ENCODE measurements at places on chromosomes 6 and 20.

DNA sequence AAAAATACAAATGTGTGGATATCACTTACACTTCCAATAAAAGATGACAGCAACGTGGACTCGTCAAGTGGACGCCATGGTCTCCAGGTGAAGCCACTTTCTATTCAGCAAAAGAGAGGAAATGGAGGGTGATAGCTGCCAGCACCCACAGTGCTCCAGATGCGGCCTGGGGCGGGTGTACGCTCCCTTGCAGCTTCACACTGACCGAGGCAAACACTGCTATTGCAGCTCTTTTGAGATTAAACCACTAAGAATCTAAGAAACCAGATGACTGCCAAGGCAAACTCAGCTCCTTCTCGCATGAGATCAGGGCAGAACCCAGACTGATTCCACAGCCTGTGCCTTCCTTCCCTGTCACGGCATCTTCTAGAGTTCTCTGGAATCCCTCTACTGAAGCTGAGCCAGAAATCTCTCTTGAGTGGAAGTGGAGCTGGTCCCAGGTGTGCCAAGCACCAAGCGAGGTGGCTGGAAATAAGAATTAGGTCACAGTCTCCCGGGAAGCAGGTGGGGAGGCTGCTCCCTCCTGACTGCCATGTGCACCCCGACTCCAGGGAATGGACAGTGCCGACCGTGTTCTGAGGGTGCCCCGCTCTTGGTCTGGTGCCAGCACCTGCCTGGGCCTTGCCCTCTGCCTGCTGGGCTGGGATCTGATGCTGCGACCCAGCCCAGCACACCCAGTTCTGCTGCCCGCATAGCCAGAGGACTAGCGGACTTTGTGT is 90.1 kb upstream of the AFDN start:
- DNase-seq, result no peak

- DNase-seq, result no peak
Measured at GRCh38 chr6:156563714-156564113, 213.5 kb upstream of the ARID1B start.

DNA sequence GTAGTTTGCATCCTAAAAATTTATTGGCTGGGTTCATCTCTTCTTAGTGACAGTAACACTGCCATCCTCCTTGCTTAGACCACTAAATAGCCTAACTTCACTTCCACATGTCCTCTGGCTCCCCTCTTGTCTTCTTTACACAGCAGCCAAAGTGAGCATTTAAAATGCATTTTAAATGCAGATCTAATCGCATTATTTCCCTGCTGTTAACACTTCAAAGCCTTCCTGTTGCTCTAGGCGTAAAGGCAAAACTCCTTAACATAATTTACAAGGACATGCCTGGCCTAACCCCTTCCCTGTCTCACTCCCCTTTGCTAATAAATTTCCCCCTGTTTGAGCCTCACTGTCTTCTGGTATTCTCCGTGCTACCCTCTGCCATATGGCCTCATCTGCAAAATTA is 26.5 kb downstream of the NKAIN2 start:
- DNase-seq, result no peak

DNA sequence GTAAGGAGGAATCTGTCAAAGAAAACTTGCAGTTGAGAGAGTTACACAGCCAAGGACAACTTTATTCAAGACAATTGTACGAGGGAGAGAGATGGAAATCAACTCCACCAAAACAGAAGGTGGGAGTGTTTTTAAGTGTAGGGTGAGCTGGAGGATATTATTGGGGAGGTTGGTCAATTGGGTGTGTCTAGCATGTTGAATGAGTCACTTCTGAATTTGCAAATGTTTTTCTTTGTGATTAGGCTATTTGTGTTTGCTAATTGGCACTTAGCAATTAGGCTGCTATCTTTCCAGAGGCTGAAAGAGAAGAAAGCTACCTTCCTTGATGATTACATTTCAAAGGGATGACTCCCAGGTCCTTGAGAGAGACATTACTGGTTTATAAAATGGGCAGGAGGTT is 441.1 kb downstream of the MEI4 start:
- no peak for DNase-seq

DNA sequence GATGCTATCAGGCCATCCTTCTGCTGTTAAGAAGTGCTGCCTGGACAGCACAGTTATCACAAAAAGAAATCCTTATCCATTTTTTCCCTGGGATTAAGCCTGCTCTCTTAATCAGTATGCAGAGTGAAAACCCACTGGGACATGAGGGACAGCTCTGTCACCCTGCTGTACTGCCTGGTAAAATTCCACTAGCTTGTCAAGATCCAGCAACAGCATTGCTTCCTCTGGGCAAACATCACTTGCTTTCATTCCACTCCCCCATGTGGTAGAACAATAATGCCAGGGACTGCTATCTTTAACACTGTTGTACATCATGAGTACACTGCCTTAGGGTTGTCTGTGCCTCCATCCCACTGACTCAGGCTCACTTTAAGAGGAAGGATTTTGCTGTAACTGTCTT is 331.3 kb downstream of the KIF16B start:
- DNase-seq, result no peak

DNA sequence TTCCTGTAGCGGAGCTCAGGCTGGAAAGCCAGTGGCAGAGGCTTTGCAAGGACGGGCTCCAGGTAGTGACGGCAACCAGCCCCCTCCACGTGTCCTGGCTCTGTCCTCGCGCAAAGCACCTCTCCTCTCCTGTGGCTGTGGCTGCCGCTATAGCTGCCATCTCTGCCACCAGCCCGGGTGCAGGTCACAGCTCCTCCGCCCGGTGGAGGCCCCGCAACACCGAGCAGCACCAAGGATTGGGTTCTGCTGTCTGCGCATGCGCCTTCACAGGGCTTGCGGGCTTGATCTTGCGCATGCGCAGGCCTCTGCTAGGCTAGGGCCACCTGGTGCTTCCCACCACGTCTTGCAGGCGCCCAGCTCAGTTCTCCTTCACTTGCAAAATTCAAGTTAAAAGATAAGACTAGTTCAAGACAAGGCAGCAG is 625.4 kb downstream of the QKI start:
- DNase-seq, result no peak

DNA sequence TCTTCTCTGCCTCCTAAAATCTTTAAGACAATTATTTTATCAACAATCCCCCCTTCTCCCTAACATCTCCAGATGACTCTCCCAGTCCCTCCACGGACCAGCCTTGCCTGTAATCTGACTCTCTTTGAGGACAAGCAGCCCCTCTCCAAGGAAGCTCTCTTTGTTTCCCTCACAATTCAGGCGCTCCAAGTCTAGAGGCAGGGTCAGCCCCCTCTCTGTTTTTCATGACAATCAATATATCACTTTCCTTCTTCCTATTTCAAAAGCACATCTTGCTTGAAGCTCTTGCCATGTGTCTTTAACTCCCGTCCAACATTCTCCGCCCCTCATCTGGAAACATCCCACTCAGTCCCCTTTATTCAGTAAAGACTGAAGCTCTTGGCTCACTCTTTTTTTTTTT is 393.4 kb upstream of the SULF2 start:
- DNase-seq, result no peak

- no peak for DNase-seq
Measured at GRCh38 chr6:143074670-143075318, 14.1 kb downstream of the AIG1 start.

DNA sequence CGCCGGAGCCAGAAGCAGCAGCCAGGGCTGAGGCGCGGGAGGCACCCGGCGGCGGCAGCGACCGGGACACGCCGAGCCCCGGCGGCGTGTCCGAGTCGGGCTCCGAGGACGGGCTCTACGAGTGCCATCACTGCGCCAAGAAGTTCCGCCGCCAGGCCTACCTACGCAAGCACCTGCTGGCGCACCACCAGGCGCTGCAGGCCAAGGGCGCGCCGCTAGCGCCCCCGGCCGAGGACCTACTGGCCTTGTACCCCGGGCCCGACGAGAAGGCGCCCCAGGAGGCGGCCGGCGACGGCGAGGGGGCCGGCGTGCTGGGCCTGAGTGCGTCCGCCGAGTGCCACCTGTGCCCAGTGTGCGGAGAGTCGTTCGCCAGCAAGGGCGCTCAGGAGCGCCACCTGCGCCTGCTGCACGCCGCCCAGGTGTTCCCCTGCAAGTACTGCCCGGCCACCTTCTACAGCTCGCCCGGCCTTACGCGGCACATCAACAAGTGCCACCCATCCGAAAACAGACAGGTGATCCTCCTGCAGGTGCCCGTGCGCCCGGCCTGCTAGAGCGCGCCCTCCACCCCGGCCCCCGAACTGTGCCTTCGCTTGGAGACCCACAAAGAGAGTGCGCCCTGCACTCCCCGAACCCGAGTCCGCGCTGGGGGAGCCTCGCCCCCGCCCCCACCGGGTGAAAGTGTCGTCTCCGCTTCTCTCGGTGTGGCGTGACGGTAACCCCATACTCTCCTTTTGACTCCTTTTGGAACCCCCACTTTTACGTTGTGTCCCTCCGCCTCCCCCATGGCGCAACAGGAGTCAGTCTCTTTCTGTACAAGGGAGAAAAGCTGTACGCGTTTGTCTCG is 1.6 kb downstream of the INSM1 start:
- DNase-seq, result no peak

- no peak for DNase-seq
Measured at GRCh38 chr6:149696901-149697300, 21.0 kb downstream of the LATS1 start.

GRCh38 chr6:166419717-166420116 is 37.0 kb upstream of the MPC1 start:
- DNase-seq, result no peak

GRCh38 chr6:43943781-43944250 is 173.8 kb downstream of the VEGFA start:
- DNase-seq, result no peak

DNA sequence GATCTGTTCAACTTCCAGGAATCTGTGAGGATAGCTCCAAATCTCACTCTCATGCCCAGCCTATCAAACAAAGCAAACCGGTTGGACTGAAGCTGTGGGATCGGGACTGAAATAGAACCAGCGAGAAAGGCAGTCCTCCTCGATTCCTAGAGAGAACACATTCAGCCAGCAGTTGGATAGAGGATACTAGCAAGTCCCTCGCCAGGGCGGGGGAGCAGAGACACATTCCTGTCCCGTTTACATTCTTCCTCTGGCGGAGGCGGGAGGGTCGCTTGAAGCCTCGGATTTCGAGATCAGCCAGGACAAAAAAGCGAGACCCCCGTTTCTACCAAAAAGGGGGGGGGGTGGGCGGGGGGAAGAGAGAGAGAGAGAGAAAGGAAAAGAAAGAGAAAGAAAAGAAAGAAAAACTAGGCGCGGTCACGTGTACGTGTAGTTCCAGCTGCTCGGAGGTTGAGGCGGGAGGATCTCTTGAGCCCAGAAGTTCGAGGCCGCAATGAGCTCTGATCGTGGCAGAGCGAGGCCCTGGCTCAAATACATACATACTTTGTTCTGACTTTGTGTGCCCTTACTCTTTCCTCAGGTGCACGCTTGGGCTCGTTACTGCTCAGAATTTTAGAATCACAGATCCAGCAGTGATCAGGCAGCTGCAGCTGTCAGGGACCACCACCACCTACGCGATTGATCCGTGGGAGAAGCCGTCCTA is 19.5 kb downstream of the ZNF311 start:
- DNase-seq, result no peak

DNA sequence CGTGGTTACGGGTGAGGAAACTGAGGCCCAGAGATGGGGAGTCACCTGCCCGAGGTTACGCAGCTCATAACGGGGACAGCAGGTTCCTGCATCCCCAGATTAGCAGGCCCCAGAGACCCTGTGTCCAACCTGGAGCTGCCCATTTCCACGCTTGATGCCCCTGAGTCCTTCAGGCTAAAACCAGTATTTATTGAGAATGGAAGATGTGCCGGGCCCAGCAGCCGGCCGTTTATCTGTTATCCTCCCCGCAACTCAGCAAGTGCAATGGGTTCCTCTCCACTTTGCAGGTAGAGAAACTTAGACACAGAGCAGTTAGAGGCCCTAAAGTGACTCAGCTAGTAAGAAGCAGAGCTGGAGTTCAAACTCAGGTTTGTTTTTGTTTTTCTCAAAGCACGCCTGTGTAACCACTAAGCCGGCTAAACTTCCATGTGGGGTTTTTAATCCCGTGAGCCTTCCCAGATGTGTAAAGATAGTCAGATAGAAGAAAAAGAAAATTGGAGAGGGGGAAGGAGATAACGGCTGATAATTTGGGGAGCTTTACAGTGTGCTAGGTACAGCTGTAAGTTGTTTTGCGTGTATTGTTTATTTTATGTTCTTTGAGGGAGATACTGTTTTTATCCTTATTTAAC is 775 bp downstream of the PFDN4 start:
- DNase-seq, result no peak

DNA sequence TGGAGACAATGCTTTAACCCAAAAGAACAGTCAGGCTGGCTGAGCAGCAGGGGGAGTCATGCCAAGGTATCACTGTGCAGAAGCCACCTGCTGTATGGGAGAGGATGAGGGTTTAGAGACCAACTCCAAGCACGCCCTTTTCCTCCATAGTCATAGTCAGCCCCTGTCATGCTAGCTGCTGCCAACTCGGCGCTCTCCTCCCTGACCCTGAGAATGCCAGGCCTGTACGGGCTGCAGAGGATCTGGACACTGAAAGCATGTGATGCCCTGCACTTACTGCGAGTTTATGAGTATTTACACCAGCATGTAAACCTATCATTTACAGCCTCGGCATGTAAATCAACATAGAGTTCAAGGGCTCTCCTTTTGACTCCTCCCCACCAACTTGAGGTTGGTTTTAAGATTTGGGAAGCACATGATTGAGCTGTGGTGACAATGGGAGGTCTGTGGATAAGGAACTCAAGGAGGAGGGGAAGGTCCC is 11.7 kb upstream of the SCUBE3 start:
- DNase-seq, result no peak

DNA sequence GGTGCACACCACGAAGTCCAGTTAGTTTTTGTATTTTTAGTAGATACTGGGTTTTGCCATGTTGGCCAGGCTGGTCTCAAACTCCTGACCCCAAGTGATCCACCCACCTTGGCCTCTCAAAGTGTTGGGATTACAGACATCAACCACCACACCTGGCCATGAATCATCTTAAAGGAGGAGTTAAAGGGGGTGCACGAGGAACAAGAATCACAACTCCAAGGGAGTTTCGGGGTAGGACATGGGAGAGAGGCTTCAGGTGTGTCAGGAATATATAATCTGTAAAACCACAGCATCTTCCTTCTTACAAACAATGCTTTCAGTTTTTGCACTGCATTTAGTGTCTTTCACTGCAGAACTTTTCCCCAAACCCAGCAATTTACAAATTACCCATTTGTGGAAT is 137.4 kb upstream of the SGK1 start:
- DNase-seq, result no peak

- no peak for DNase-seq
Measured at GRCh38 chr20:50305636-50306477, 115.2 kb downstream of the CEBPB start.

- DNase-seq, result no peak
Measured at GRCh38 chr6:2970753-2971419, 481 bp downstream of the SERPINB6 start.

- DNase-seq, result no peak
Measured at GRCh38 chr6:142172758-142173157, 25.7 kb downstream of the VTA1 start.

DNA sequence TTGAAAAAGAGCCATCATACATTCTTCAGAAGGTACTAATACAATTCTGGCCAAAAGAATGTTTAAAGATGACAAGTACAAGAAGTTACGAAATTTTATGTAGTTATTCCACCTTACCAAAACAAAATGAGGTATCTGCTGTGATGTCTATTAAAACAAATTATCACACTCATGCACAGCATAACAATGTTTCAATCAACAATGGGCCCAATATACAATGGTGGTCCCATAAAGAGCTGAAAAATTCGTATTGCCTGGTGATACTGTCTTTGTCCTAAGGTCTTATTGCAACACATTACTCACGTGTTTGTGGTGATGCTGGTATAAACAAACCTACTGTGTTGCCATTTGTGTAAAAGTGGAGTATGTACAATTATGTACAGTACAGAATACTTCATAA is 3.6 kb upstream of the NUP153 start:
- no peak for DNase-seq
